ENCODE measurements at places on chromosomes 2 and 18.

DNA sequence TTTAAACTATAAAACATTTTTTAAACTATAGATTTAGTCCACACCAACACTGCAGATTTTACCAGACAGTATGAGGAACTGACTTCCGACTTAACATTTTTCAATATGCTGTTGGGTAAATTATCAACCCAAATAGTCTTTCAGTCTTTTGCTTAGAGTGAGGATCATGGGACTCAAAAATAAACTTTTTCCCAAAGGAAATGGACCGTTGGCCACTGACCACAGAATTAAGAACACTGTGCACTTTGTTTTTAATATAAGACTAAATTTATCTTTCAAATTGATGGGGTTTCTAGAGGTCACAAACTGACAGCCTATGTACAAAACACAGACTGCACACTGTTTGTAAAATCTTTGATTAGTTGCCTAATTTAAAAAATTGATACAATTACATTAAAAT lies 44.9 kb downstream of the FIGN start:
- DNase-seq = no peak

GRCh38 chr2:127413782-127414637 lies 4.2 kb upstream of the PROC start:
- no peak for DNase-seq

GRCh38 chr2:43452318-43452731 lies 143.5 kb downstream of the THADA start:
- no peak for DNase-seq

DNA sequence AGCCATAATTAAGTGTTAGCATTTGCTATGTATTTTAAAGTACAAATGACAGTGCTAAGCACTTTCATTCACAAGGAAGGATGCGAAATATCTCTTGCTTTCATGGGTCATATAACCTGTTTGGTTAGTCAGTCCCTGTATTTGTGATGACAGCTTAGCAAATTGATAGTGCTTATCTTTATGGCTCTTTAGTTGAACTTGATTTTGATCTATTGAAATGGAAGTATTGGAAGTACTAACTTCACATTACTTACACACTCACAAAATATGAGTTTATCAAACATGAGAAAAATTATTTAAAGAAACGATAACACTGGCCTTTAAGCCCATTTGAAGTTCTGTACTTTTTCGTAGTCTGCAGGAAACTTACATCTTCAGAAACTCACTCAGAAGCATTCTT lies 97.4 kb upstream of the NEUROD1 start:
- DNase-seq = no peak

GRCh38 chr18:51891876-51892275 lies 448.1 kb upstream of the DCC start:
- DNase-seq = no peak

DNA sequence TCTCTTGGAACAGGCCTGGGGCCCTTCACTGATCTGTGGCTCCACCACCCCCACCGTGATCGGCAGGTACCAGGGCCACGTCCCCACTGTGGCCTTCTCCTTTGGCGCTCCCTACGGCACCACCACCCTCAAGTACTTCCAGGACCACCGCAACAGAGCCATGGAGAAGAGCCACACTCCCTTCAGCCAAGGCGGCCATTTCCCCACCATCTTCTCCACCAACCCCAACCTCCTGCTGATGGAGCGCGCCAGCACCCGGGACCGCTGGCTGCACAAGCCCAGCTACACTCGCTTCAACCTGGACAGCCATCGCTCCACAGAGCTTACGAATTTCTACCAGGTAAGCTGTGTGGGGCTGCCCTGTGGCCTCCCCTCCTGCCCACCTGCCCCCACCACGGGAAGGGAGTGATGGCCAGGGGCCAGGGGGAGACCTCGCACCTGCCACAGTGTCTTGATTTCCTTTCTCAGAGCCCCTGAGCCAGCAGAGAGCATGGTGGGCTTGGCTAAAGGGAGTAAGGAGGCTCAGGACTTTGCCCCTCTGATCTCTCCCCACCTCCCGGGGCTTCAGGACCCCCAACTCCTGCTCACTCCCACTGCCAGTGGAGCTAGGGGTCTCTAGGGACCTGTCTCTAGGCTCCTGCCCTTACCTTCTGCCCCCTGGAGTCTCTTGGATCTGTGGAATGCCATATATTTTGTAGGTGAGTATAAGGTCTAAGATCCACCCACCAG lies 65.2 kb downstream of the CIB4 start:
- DNase-seq = no peak

GRCh38 chr18:28175930-28176697 lies 816 bp downstream of the CDH2 start:
- DNase-seq = no peak

GRCh38 chr2:9114458-9114857 lies 92.2 kb upstream of the ASAP2 start:
- no peak for DNase-seq

GRCh38 chr2:38130876-38131275 lies 54.9 kb upstream of the CYP1B1 start:
- DNase-seq = no peak

DNA sequence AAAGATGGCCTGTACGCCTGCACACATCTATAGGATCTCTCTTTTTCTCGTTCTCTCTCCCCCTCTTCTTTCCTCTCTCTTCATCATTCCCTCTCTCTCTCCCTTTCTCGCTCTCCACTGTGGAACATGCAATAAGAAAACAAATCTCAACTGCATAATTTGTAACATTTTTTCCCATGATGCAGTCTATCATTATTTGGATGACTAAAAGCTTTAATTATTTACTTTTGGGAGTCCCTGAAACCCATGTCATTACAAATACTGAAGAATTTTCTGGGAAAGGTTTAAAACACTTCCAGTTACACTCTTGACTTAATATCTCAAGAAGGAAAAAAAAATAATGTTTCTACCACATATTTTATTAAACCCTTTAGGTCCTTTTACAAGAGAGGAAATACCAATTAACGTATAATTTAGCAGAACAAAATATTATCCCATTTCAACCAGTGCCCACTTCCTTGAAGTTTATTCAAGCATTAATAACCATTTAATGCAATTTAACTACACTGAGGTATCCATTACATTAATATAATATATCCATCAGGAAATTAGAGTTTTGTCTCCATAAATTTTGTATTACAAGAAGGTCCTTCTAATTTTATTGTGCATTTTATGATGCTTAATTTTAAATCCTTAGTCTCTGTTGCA lies 1615.2 kb upstream of the ACVR2A start:
- DNase-seq = no peak

DNA sequence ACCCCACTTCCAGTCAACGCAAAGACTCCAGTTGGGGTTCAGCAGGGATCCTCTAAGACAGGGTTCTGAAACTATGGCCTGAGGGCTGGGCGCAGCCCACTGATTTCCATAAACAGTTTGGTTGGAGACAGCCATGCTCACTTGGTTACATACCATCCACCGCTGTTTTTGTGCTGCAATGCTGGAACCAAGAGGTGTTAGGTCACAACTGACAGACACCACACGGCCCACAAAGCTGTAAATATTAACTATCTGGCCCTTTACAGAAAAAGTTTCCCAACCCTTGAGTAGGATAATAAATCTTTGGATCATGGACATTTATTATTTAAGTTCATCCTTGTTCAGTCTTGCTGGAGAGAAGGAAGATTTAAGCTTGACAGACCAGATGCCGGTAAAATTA lies 8.4 kb upstream of the CD226 start:
- DNase-seq = peak; percentile 47

GRCh38 chr2:207320381-207321159 lies 154.8 kb upstream of the KLF7 start:
- no peak for DNase-seq

- DNase-seq = no peak
Observed at GRCh38 chr2:128557831-128558241, 239.2 kb upstream of the HS6ST1 start.

DNA sequence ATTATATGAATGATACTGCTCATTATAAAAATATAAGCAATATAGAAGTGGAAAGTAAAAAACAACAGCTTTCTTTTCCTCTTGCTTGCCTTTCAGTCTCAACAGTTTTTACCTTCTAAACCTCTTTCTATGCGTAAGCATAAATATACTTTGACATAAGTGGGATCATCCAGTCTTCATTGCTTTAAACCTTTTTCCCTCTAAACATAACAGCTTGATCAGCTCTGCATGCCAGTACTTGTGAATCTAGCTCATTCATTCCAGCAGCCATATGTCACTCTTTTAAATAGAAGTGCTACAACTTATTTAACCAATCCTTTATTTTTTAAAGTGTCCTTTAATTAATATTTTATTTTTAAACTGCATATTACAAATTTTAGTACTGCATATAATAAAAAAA lies 88.1 kb downstream of the TTC27 start:
- DNase-seq = no peak

- DNase-seq = no peak
Observed at GRCh38 chr18:42183746-42184145, 228.7 kb downstream of the PIK3C3 start.

DNA sequence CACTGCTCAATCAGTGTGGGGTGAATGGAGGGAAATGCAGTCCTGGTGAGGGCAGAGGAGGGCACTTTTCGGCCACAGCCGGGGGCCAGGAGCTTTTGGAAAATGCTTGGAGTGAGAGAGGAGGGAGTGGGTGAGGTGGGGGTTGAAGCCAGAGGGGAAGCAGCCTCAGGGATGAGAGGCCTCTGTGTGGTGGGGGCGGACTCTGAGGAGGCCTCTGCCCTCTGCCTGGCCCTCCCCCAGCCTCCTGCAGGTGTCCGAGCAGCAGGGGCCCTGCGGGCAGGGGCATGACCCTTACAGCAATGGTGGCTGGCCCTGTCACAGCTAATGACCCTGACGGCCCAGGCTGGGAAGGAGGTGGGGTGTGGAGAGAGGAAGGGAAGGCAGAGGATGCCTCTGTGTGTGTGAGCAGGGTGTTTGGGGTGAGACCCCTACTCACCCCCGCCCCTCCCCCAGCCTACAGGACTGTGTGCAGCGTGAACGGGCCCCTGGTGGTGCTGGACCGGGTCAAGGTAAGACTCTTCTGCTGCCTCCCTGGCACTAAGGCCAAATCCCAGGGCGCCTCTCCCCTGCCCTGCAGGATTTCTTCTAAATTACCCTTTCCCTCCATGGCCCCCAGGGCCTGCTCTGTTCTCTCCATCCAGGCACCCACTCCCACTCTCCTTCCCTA lies 7.6 kb downstream of the ATP6V1B1 start:
- peak; percentile 15 for DNase-seq

GRCh38 chr18:30639361-30639760 lies 403.2 kb downstream of the DSC3 start:
- DNase-seq = no peak

DNA sequence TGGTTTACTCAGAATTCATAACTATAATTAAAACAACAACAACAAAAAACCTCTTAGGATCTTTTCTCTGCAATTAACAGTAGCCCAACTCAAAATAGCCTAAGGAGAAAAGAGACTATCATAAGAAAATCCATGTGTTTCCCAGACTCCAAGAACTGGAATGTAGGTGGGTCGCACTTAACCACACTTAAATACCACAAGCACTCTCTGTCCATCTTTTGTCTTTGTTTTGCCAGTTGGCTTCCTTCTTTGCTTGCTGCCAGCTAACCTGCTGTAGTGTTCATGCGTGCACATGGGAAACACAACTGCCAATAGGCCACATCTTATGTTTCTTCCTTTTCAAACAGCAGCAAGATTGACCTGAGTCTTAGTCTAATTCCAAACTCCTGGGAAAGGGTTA lies 24.1 kb upstream of the ACVR1 start:
- peak; percentile 32 for DNase-seq
